Cerebellar nuclear complex (tissue), 1 donor: ENCODE measurements at places on chromosomes 2 and 18.

- no peak for DNase-seq
These were observed 103.6 kb downstream of the DOCK10 start for GRCh38 chr2:224938651-224939182.

DNA sequence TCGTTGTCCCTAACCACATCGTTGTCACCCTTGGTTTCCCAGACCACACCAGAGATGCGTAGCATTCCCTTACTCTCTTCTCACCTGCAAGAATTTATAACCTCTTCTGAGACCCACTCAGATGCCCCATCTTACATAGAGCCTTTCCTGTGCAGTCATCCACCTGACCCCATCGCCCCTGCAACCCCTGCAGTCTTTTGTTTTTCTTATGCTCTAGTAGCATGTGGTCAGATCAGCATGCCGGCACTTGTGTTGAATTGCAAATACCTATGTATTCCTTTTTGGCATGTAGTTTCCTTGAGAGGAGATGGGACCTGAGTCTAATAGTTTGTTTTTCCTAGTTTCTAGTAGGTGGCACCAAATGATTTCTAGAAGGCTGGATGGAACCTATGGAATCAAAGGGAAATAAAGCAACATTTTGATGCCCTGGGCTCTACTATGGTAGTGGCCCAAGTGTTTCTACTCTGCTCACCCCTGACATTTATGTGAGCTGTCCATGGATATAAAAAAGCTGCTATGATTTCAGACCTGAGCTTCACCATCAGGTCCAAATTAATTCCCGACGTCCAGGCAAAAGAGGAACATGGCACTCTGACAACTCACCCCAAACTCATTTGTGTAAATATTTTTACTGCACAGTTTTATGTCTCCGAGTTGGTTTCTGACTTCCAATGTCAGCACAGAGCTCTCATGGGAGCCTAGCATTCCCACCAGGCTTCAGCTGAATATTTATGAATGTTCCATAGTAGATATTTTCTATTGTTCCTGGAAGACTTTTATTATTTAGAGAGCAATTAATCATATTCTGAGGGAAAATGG, 143.6 kb downstream of the RNF144A start:
- no peak for DNase-seq

- DNase-seq, result no peak
These were observed 27.5 kb upstream of the KCTD1 start for GRCh38 chr18:26575865-26576217.

DNA sequence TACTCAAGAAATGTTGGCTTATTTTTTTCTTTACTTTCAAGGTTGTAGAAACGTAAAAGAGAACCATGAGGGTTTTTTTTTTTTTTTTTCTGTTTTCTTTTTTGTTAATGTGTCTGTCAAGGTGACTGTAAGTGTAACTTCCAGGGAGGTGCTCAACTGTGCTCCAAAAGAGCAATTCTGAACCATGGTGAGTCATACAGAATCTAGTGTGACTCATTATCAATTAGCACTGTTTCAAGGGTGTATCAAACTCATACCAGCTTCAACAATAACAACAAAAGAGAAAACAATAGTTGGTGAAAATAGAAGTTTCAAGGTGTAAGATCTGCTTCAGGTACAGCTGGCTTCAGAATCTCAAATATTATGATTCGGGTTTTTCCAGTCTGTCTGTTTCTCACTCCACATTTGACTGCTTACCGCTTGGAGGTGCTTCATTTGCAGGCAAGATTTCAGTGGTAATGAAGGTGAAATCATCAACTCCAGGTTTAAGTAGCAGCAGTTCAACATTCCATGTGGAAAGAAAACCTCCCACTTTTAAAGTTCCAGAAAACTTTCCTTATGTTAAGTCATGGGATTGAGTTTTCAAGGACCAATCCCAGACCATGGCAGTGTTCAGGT, 850.6 kb downstream of the CNTNAP5 start:
- DNase-seq, result no peak

GRCh38 chr2:158668001-158668765, 126.9 kb upstream of the DAPL1 start:
- no peak for DNase-seq

GRCh38 chr2:881204-881918, 69.3 kb upstream of the SNTG2 start:
- no peak for DNase-seq

DNA sequence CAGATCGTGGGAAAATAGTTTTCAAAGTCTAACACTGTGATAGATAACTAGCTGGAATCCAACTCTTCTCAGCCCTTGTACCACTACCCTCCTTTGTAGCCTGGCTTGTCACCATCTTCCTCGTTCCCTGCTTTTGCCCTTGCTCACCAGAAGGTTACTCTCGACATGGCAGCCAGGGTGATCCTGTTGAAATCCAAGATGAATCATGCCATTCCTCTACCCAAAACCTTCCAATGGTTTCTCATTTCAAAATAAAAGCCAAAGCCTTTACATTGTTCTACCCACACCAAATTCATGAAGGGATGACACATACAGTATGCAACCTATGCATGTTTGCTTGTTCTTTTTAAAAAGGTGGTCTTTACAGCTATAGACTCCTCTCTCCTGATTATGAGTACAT, 45.7 kb downstream of the STAT4 start:
- no peak for DNase-seq

- no peak for DNase-seq
These were observed 173.0 kb upstream of the ALKAL2 start for GRCh38 chr2:460861-461260.

GRCh38 chr2:147904051-147904450, 59.2 kb downstream of the ACVR2A start:
- DNase-seq, result no peak

- DNase-seq, result no peak
These were observed 479 bp downstream of the RAB11FIP5 start for GRCh38 chr2:73112026-73112912.

- DNase-seq, result no peak
These were observed 170.9 kb downstream of the PRPF40A start for GRCh38 chr2:152546230-152546837.

DNA sequence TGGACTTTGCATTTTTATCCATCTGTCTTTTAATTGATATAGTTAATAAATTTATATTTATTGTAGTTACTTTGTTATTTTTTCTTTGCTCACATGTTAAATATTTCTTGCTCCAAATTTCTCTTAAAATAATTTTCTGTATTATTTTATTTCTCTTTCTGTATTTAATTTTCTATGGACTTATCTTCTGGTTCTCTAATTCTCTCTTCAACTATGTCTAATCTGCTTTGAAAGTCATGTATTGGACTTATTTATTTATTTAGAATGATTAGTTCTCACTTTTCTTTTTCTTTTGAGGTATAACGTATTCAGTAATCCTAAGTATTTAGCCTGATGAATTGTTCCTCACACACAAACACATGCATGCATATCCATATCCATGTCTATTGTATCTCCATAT, 53.1 kb downstream of the ASB1 start:
- no peak for DNase-seq

DNA sequence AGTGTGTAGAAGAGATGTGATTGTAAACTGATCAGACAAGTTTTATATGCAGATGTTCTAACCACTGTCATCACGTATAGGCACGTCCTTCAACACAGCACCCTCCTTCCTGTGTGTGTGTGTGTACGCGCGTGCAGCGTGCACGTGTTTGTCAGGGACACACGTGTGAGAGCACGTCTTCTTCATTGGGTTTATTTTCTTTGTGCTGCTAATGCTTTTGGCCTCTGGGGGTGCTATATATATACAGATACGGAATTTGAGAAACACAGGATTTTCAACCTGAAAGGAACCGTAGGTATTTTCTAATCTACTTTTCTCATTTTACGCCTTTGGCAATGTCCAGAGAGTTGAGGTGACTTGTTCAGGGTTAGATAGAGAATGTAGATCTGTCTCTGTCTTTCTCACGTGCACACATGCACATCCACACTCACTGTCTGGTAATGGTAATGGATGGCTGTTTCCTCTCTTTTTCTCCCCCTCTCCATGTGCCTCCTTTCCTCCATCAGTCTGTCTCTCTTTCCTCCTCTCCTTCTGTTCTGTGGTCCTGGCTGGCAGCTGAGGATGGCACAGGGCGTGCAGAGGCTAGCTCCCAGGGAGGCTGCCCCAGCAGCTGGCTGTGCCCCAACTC, 13.4 kb upstream of the CELF4 start:
- no peak for DNase-seq

GRCh38 chr18:5455674-5456073, 88.1 kb downstream of the EPB41L3 start:
- DNase-seq, result peak; percentile 20

- DNase-seq, result no peak
These were observed 117.4 kb upstream of the ITGB6 start for GRCh38 chr2:160317181-160318099.

- DNase-seq, result no peak
These were observed 205.7 kb downstream of the ALK start for GRCh38 chr2:29715655-29716054.

- DNase-seq, result no peak
These were observed 34.1 kb upstream of the REEP1 start for GRCh38 chr2:86371527-86371926.

DNA sequence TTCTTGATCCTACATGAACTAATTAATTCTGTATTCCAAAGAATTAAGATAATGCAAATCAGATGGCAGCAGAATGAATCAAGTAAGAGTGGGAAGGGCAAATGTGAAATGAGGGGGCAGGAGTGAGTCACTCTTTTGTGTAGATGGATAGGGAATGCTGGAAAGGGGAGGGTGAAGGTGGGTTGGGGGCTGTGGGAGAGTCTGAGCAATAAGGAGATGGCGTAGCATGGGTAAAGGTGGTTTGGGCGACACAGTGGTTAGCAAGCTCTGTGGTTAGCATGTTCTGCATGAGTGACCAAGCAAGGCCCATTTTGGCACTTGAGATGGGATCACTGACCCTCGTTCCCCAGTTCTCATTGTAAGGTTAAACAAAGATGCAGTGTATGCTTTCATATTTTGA, 20.4 kb downstream of the GPD2 start:
- DNase-seq, result no peak

- DNase-seq, result no peak
These were observed 183.4 kb upstream of the FN1 start for GRCh38 chr2:215619022-215619958.

- DNase-seq, result no peak
These were observed 46.7 kb downstream of the GLS start for GRCh38 chr2:190927301-190927700.

GRCh38 chr2:66364495-66365333, 70.2 kb upstream of the MEIS1 start:
- no peak for DNase-seq

GRCh38 chr2:45754131-45755010, 102.9 kb downstream of the PRKCE start:
- DNase-seq, result peak; percentile 6

DNA sequence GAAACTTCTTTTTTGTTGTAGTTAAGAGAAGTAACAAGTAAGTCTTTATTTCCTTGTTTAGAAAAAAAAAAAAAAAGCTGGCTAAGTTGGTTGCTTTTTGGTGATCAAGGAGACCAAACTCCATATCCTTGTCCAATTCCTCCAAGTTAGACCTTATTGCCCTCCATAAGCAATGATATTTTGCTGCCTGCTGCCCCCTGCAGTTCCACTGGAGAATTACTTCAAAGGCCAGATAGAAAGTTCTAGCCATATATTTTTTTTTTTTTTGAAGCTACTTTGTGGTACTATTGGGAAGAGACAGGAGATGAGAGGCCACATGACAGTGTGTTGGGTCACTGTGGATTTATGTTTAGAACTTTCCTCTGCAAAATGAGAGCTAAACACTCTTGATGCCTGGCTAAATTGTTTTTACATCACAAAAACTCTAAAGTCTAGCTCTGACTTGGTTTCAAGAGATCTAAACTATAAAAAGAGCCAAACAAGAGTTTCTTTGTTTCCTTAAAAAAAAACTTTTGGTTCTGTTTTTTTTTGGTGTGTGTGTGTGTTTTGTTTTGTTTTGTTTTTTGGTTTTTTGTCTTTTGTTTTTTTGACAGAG, 80.7 kb upstream of the RASGRP3 start:
- no peak for DNase-seq

- no peak for DNase-seq
These were observed 5.9 kb upstream of the LGALSL start for GRCh38 chr2:64448041-64448426.

DNA sequence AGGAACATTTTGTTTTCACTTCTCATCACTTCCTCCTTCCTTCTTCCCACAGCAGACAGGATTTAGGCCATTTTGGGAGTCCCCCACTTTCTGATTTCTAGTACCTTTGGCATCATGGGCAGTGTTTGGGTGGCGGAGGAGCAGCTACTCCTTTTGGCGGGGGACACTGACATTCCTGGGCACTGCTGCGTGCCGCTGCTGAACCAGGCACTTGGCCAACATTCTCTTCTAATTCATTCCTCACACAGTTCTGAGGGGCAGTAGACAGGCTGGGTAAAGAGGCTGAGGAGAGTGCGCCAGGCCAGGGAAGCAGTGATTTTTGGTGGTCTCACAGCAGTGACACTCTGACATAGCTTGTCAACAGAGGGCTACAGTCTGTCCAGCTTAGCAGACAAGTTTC, 270.2 kb downstream of the LOXHD1 start:
- DNase-seq, result no peak

DNA sequence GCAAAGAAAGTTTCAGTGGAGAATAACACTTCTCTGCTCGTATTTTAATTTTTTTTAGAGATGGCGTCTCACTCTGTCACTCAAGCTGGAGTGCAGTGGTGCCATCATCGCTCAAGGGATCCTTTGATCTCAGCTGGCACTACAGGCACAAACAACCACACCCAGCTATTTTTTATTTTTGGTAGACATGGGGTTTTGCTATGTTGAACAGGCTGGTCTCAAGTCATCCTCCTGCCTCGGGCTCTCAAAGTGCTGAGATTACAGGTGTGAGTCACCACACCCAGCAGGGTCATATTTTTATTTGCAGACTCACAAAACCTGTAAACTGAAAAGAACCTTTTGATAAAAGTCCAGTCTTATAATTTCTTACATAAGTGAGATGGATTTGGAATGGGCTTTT, 2.6 kb downstream of the TRAK2 start:
- no peak for DNase-seq

DNA sequence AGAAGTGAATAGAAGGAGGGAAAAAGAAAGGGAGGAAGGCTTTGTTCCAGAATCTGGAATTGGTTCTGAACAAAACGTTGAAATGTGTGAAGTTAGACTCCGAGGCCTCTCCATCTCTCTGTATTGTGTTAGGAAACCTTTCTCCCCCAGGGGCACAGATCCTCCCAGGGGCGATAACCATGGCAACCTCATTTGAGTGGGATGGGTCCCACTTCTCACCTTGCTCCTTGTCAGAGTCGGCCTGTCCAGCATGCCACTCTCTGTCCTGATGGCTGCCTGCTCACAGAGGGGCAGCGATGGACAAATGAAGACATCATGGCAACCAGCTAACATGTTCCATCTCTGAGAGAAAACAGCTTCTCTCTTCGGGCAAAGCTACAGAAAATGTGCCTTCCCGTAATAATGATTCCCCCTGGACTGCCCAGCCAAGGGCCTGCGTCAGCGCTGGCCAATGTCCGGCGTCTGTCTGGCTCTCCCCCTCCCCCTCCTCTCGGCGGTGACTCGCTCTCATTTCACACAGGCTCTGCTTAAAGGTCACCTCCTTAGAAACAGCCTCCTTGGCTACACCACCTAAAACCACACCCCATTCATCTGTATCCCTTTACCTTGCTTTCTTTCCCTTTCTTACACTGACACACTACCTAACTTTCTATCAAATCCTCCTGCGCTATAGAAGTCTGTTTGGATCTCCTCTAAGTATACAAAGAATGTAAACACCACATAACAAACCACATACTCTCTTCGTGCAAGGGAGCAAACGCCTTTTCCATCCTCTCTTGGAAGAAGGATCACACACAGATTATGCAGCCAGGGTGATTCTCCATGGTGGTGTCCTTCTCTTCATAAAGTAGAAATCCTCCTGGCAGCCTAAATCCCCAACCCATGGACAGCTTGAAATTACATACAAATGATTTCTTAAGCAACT, 32.1 kb upstream of the TTC39C start:
- DNase-seq, result no peak
